ENCODE measurements at places on chromosomes 7 and 10. TPM values are rescaled to one million over a fixed set of nuclear protein-coding genes. Genes with fewer than 3 reads are reported as not detected.

Gene SUN3
- not detected for total RNA-seq

Gene FOXI2
- total RNA-seq: not detected

Gene CACNB2
- total RNA-seq: not detected

Gene SEMA3E
- total RNA-seq: not detected

Gene IGFBP1
- total RNA-seq: not detected

Gene ABCC2
- total RNA-seq: 1.6 TPM

Gene UFSP1
- 1.7 TPM for total RNA-seq

Gene VWA2
- total RNA-seq: not detected

Gene SYCE1
- 0.19 TPM for total RNA-seq

Gene NRG3
- not detected for total RNA-seq

Gene TMEM229A
- not detected for total RNA-seq

DNA sequence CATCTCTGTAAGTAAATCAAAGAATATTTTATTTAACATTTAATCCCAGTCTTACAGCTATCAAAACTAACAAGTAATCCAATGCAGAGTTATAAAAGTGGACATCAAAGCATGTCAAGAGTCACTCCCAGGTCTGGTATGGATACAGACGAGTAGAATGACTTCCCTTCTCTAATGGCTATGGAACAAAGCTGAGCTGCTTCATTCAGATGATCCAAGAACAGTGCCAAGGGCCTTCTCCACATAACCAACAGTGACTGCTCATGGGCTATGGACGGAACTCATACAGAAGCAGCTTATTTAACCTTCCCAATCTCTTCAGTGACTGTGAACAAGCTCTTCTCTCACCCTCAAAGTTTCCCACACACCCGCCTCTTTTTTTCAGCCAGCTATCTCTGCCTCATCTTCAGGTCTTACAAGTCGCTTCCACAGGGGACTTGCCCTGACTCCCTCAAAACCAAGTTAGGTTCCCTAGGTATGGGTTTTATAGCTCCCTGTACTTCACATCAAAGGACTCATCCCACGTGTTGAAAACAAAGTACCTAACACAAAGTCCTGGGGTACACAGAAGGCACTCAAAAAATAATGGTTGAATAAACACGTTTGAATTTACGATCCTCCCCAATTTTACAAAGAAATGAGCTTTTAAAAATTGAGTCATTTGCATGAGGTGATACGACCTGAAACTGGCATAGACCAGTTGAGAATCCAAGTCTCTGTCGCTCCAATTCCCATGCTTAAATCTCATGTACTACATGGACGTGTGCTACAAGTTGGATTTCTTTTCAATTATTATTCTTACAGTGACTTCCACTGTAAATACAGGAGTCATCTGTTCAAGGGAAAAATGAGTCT lies 3.1 kb downstream of the USP6NL start:
- H3K27ac ChIP-seq: no peak overlapping the region
- peaks cover 2% of the 10 kb centered on the region for H3K27me3 ChIP-seq
- H3K4me1 ChIP-seq: peaks cover 60% of the 10 kb centered on the region
- peak; percentile 25 for DNase-seq
- H3K4me3 ChIP-seq: no peak overlapping the region
- H3K36me3 ChIP-seq: no peaks in the 10 kb centered on the region

GRCh38 chr10:3023892-3024291 lies 43.5 kb upstream of the PFKP start:
- peaks cover 29% of the 10 kb centered on the region for H3K27me3 ChIP-seq
- H3K27ac ChIP-seq: no peak overlapping the region
- DNase-seq: no peak
- peaks cover 3% of the 10 kb centered on the region for H3K4me1 ChIP-seq
- no peaks in the 10 kb centered on the region for H3K36me3 ChIP-seq
- H3K4me3 ChIP-seq: no peak overlapping the region

GRCh38 chr7:133704453-133704852 lies 422.7 kb upstream of the LRGUK start:
- no peak overlapping the region for H3K4me3 ChIP-seq
- H3K4me1 ChIP-seq: peaks cover 2% of the 10 kb centered on the region
- H3K27me3 ChIP-seq: no peaks in the 10 kb centered on the region

DNA sequence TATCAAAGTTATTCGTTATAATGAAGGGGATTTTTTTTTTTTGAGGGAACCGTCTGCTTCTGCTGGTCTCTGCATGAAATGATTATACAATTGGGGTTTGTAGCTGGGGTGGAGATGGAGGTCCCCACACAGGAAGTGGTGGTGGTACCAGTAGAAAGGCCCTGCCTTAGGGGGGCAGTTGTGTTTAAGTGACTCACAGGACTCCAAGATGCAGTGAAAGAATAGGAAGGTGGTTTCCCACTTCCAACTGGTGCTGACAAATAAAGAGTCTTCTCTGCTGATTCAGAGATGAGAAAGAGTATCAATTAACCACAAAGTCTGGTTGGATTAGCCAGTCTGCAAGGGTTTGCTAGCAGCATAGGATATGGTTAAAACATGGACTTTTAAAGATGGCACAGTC lies 376.0 kb downstream of the SORCS3 start:
- H3K36me3 ChIP-seq: no peaks in the 10 kb centered on the region
- H3K27me3 ChIP-seq: no peaks in the 10 kb centered on the region
- peaks cover 14% of the 10 kb centered on the region for H3K4me1 ChIP-seq
- no peak overlapping the region for H3K27ac ChIP-seq
- H3K4me3 ChIP-seq: no peak overlapping the region

GRCh38 chr7:491958-492713 lies 27.5 kb downstream of the PDGFA start:
- no peaks in the 10 kb centered on the region for H3K27me3 ChIP-seq
- no peaks in the 10 kb centered on the region for H3K36me3 ChIP-seq
- DNase-seq: no peak
- no peak overlapping the region for H3K4me3 ChIP-seq
- no peaks in the 10 kb centered on the region for H3K4me1 ChIP-seq

DNA sequence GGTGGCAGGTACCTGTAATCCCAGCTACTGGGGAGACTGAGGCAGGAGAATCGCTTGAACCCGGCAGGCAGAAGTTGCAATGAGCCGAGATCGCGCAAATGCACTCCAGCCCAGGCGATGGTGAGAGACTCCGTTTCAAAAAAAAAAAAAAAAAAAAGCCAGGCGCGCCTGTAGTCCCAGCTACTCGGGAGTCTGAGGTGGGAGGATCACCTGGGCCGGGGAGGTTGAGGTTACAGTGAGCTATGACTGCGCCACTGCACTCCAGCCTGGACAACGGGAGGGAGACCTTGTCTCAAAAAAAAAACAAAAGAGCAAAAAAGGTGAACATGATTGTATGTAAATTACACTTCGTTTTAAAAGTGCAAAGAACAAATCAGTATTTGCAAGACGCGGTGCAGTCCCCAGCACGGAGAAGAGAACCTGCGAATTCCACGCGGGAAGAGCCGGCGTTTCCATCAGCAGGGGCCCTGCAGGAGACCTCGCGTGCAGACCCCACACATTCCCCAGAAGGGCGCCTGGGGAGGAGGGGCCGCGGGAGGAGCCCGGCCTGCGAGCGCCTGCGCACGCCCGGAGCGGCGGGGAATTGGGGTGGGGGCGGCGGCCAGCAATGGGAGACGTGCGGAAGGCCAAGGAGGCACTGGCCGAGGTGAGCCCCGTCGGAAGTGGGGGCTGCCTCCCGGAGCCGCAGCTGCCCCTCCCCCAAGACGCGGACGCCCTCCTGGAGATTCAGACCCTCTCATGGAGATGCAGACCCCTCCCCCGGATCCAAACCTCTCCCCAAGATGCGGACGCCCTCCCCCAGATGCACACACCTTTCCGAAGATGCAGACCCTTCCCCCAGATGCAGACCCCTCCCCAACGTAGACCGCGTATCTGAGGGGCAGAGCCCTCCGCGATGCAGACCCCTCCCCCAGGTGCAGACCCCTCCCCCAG lies 16.7 kb upstream of the SUN1 start:
- H3K36me3 ChIP-seq: peaks cover 15% of the 10 kb centered on the region
- H3K4me3 ChIP-seq: peak overlapping the region; percentile 60
- H3K27me3 ChIP-seq: peaks cover 6% of the 10 kb centered on the region
- DNase-seq: peak; percentile 50
- H3K27ac ChIP-seq: no peak overlapping the region
- peaks cover 55% of the 10 kb centered on the region for H3K4me1 ChIP-seq

DNA sequence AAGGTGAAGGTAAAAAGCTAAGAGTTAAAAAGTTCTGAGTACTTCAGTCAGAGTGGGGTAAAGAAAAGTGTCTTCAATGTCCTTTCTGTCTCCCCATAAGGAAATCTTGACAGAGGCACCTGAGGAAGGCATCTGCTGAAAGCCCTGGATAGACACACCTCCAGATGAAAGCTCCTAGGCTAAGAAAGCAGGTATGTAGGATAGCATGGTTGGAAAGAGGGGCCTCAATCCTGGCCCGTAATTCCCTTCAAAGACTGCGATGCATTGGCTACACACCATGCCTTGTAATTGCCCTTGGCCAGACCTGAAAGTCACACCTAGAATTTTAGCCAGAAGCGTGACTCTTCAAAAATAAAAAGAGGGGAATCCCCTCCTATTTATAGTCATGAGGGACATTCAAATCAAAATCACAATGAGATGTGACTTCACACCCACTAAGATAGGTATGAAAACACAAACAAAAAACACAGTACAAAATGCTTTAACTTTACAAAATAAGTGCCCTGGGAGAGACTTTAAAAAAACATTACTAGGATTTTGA lies 809.7 kb downstream of the IPMK start:
- H3K36me3 ChIP-seq: no peaks in the 10 kb centered on the region
- H3K27me3 ChIP-seq: no peaks in the 10 kb centered on the region
- H3K27ac ChIP-seq: no peak overlapping the region
- no peak overlapping the region for H3K4me3 ChIP-seq
- DNase-seq: no peak

DNA sequence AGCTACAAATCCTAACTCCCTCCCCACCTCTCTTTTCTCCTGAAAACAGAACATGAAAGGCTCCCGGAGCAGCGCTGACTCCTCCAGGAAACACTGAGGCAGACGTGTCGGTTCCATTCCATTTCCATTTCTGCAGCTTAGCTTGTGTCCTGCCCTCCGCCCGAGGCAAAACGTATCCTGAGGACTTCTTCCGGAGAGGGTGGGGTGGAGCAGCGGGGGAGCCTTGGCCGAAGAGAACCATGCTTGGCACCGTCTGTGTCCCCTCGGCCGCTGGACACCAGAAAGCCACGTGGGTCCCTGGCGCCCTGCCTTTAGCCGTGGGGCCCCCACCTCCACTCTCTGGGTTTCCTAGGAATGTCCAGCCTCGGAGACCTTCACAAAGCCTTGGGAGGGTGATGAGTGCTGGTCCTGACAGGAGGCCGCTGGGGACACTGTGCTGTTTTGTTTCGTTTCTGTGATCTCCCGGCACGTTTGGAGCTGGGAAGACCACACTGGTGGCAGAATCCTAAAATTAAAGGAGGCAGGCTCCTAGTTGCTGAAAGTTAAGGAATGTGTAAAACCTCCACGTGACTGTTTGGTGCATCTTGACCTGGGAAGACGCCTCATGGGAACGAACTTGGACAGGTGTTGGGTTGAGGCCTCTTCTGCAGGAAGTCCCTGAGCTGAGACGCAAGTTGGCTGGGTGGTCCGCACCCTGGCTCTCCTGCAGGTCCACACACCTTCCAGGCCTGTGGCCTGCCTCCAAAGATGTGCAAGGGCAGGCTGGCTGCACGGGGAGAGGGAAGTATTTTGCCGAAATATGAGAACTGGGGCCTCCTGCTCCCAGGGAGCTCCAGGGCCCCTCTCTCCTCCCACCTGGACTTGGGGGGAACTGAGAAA lies 30.4 kb downstream of the PFKFB3 start:
- no peak overlapping the region for H3K27ac ChIP-seq
- H3K4me1 ChIP-seq: peaks cover 8% of the 10 kb centered on the region
- H3K4me3 ChIP-seq: no peak overlapping the region
- H3K36me3 ChIP-seq: peaks cover 78% of the 10 kb centered on the region

- H3K4me3 ChIP-seq: no peak overlapping the region
- no peak for DNase-seq
- H3K4me1 ChIP-seq: peaks cover 3% of the 10 kb centered on the region
- no peaks in the 10 kb centered on the region for H3K27me3 ChIP-seq
- no peak overlapping the region for H3K27ac ChIP-seq
Observed at GRCh38 chr10:113175176-113175575, 225.1 kb downstream of the TCF7L2 start.

DNA sequence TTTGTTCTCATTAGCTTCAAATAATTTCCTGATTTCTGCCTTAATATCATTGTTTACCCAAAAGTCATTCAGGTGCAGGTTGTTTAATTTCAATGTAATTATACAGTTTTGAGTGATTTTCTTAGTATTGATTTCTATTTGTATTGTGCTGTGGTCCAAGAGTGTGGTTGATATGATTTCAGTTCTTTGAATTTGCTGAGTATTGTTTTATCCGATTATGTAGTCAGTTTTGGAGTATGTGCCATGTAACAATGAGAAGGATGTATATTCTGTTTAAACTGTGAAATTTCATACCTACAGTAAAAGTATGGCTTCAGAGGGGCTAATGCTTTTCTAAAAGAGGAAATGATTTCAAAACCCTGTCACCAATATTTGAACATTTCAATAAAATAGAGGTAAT lies 17.4 kb upstream of the GRM8 start:
- DNase-seq: no peak
- no peaks in the 10 kb centered on the region for H3K4me1 ChIP-seq
- H3K4me3 ChIP-seq: no peak overlapping the region

- H3K27me3 ChIP-seq: peaks cover 4% of the 10 kb centered on the region
- no peak overlapping the region for H3K4me3 ChIP-seq
- H3K36me3 ChIP-seq: no peaks in the 10 kb centered on the region
- no peak overlapping the region for H3K27ac ChIP-seq
- H3K4me1 ChIP-seq: no peaks in the 10 kb centered on the region
Observed at GRCh38 chr7:158357106-158357897, 230.3 kb downstream of the PTPRN2 start.

GRCh38 chr7:47520406-47520805 lies 61.5 kb downstream of the TNS3 start:
- H3K4me1 ChIP-seq: no peaks in the 10 kb centered on the region
- no peak overlapping the region for H3K27ac ChIP-seq
- no peak for DNase-seq

- no peaks in the 10 kb centered on the region for H3K4me1 ChIP-seq
- DNase-seq: no peak
- no peak overlapping the region for H3K27ac ChIP-seq
- H3K4me3 ChIP-seq: no peak overlapping the region
Observed at GRCh38 chr7:95389516-95389915, 6.7 kb downstream of the PON3 start.

DNA sequence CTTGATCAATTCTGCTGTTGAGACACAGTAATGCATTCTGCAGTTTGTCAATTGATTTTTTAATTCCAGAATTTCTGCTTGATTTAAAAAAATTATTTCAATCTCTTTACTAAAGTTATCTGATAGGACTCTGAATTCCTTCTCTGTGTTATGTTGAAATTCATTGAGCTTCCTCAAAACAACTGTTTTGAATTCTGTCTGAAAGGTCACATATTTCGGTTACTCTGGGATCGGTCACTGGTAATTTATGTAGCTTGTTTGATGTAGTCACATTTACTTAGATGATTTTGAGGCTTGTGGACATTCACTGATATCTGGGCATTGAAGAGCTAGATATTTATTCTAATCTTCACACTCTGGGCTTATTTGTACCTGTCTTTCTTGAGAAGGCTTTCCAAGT lies 67.2 kb upstream of the NME8 start:
- H3K27ac ChIP-seq: no peak overlapping the region
- no peaks in the 10 kb centered on the region for H3K36me3 ChIP-seq
- H3K4me3 ChIP-seq: no peak overlapping the region
- H3K4me1 ChIP-seq: no peaks in the 10 kb centered on the region
- peaks cover 8% of the 10 kb centered on the region for H3K27me3 ChIP-seq

Data from activated CD4-positive, alpha-beta T cell treated with anti-CD3 and anti-CD28 coated beads for 36 hours (primary cell).